Stimulated activated CD8-positive, alpha-beta memory T cell treated with anti-CD3 and anti-CD28 coated beads, Interleukin-15, amount 100 ng/mL, for 4 hours (primary cell): ENCODE measurements at places on chromosomes 2 and 18.

GRCh38 chr2:96116424-96116878, at the start of gene ADRA2B:
Gene ADRA2B, minus strand, starts transcription at chr2:96116571. Its CDS starts 422 bp downstream, at chr2:96116149.
- DNase-seq, result peak; percentile 60

- DNase-seq, result no peak
Observed at GRCh38 chr2:44957656-44958327, 16.3 kb downstream of the SIX3 start.

DNA sequence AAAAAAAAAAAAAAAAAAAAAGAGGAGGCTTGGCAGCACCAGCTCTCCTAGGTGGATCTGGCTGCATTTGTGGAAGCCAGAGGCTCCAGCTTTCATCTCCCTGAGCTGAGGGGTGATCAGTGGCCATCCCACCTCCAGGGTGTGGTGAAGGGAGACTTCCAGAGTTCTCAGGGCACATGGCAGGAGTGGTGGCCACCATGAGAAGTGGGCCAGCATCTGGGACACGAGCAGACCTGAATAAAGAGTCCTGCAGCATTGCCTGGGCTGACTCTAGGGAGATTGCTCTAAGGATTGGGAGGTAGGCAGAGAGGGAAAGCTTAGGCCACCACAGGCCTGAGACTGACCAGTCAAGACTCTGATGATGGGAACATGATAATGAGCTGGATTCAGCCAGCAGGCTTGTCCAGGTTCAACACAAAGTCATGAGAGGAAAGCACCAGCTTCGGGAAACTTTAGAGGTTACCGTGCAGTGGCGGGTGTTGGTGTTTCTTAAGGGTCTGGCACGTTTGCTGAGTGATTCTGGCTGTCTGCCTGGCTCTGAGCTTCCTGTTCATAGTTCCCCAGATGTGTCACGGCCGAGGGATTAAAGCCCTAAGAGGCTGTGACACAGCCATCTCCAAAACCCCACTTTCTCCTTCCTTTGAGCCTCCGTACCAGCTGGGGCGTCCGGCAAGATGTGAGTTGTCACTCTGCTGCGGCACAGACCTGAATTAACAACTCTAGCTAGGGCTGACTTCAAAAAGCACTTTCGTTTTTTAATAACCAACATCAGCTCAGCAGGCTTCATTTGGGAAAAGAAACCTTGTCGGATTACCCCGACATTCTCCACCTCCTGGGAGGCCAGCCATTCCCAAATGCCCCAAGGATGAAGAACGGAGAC, 38.3 kb upstream of the IL1R1 start:
- peak; percentile 48 for DNase-seq

DNA sequence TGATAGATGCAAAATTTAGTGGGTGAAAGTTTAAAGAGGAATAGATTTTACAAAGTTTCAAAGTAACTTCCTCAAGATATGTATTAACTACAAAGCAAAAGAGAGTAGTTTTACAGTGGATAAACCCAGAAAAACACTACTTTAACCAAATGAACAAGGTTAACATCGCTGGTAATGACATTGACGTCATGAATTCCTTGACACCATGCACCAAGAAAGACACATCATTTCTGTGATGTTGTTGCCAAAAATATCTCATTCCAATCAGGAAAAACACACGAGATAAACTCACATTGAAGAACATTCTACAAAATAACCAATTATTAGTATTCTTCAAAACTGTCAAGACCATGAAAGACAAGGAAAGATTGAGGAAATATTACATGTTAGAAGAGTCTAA, 605.6 kb upstream of the SETBP1 start:
- no peak for DNase-seq

GRCh38 chr2:16773080-16773713, 107.6 kb upstream of the CYRIA start:
- DNase-seq, result no peak

DNA sequence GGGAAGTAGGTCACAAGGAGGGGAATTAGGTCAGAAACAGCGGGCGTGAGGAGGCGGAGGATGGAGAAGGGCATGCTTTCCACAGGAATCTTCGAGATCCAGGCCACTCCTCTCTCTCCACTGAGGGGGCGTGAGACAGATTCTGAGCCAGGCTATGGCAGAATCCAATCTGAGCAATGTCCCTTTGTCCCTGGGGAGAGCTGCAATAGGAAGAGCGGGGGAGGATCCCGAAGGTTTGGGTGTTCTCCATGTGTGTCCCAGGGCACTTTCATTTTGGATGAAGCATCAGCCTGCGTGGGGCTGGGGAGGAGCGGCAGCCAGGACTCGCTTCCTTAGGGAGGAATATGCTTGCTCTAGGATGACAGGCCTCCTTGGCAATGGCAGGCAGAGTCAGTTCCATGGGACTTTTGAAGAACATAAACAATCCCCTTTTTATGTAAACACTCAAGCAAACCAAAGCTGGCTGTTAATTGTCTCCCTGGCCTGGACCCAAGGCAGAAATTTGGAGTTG, 84.0 kb downstream of the LIPG start:
- DNase-seq, result no peak

DNA sequence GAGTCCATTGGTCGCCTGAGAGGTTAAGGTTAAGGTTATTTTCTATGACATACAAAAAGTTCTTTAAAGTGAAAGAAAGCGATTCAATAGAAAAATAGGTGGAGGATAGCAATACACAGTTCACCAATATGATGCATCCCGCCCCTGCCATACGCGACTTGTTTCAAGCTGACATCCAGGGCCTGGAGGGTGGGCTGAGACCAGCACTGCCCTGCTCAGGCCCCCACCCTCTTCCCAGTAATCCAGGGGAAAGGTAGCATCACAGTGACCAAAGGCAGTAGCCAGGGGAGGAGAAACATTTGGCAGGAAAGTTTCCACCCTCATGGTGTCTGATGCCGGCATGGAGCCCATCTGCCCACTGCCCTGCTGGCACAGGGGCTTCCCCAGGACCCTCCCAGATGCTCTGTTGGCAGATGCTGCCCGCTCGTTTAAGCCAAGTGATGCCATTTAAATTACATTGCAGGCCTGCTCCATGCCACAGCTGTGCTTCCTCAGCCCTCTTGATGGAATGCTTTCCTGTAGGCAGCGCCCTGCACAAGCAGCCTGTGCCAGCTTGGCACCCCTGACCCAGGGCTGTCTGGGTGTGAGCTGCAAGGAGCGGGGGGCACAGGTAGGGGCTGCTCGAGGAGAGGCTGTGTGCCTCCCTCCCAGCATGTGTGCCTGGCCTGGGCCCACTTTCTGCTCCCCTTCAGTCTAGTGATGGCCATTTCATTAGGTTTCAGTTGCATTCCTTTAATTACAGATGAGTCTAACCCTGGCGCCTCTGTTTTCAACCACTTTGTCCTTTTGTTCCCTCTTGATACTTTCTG, 10.7 kb upstream of the ANO7 start:
- DNase-seq, result no peak

GRCh38 chr2:181684454-181685149, 4.3 kb upstream of the NEUROD1 start:
- DNase-seq, result no peak

DNA sequence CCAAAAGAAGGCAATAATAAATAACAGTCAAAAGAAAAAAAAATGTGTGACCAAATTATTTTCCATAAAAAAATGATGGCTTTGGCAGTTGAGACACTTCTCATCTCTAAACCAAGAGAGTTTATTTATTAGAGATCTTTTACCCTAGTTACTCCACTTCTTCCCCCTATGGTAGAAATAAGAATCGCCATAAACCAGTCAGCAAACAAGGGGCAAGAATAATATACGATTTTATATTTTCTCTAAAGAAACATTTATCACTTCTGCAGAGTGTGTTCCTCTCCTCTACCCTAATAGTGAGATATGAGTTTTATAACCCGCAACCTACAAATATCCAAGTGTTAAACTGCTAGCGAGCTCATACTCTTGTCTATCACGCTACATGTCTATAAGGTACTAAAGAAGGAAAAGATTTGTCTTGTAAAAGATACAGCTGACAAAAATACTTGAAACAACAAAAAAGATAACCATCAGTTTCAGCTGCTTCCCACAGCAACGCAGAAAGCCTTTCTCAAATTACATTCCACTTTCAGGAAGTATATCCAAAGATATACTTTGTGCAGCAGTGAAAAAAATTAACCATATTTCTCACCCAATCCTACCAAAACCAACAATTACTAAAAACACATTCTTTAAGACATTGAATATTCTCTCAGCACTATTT, 2.3 kb downstream of the RNF103 start:
- DNase-seq, result no peak

DNA sequence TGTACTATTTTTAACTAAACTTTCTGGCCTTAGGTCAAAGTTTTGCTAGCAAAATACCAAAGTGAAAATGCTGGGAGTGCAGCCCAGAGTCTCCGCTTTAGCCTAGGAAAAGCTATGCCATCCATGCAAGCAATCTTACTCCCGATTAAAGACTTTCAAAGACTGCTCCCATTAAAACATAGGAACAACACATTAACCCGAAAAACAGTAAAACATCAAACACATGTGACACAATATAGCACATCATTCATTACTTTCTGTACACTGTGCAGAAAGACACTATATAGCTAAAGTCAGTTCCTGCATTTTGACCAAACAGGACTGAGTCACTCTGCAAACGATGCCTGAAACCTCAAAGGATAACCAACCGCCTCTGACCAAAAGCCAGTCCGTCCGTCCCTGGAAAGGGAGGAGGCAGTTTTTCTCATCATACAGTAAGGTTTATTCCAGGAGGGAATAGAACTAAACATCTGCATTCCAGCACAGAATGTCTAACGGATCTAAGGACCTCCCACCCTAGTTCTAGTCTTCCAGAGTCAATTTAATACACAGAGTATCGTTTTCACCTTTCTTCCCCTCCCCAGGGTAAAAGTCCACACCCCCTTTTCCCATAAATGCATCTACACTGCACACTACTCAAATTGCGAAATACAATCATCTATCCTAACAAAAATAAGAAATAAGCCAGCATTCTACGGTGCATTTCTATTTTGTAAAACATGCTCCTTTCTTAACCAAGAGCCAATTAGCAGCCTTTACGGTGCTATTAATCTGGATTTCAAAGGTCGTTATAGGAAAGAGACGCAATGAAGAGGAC, 1.7 kb downstream of the ROCK2 start:
- no peak for DNase-seq

DNA sequence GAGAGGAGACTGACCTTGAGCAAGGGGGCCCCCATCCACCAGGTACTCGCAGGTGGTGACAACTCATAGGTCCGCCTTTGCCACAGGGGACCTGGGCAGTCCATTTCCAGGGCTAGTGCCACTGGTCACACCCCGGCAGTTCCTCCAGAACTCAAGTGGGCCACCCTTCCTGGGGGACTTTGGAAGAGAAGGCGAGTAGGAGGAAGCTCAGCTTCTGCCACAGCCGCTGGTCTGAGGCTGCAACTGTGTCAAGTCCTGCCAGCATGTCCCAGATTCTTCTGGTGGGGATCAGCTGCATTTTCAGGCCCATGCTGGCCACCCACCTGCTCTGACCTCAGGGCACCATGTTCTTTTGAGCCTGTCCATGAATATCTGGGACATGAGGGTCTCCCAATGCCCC, 423.9 kb upstream of the MYT1L start:
- DNase-seq, result no peak

GRCh38 chr2:195498839-195499490, 158.1 kb upstream of the SLC39A10 start:
- no peak for DNase-seq

- no peak for DNase-seq
Observed at GRCh38 chr18:23200756-23201155, 65.5 kb downstream of the CABLES1 start.

- DNase-seq, result no peak
Observed at GRCh38 chr2:161306919-161307318, 1.3 kb upstream of the PSMD14 start.

GRCh38 chr2:240196716-240197461, 56.4 kb upstream of the OTOS start:
- no peak for DNase-seq

GRCh38 chr2:99816908-99817307, 325.5 kb downstream of the AFF3 start:
- DNase-seq, result no peak

- no peak for DNase-seq
Observed at GRCh38 chr18:9612977-9613376, 1.4 kb downstream of the PPP4R1 start.

- DNase-seq, result no peak
Observed at GRCh38 chr2:216206041-216206703, 97.0 kb downstream of the XRCC5 start.

- no peak for DNase-seq
Observed at GRCh38 chr2:96262306-96262705, 3.5 kb downstream of the TMEM127 start.

- no peak for DNase-seq
Observed at GRCh38 chr2:236731767-236732580, 162.3 kb downstream of the ACKR3 start.

GRCh38 chr2:238884812-238885408, 37.0 kb downstream of the TWIST2 start:
- no peak for DNase-seq

DNA sequence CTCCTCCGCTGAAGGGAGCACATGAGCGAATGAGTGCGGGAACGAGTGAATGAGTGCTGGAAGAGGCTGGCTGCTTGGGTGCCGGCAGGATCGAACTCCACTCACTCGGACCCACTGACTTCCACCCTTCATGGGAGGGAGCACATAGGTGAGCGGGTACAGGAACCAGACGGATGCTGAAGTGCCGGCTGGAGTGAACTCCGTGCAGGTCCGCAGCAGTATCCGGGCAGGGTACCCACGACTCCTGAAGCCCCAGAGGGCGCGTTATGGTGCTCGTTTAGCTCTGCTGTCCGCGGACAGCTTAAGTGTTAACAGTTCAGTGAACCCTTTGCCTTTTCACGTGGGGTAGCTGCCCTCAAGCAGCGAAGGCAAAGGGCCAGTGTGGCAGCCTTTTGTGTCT, 23.2 kb downstream of the RPRM start:
- DNase-seq, result no peak

DNA sequence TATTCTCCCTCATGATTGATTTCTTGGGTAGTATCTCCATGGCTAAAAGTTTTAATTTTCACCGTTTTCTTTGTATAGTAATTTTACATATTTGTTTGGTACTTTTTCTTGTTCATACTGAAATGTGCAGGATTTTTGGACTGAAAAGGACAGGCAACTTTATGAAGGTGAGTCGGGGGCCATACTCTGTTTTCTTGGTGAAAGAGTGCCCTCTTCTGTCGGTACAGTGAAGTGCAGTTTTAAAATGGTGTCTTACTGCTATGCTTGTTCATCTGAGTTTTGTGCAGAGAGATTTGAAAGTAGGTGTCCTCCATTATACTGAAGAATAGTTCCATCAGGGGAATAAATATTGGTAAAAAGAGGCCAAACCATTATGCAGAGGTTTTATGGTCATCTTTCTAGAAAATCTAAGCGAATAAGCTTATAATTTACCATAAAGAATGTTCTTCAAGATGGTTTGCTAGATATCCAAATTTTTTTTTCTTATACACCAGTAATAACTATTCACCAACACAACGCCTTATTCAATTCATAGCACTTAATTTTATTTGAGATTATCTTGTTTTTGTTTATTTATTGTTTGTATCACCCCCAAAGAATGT, 8.7 kb upstream of the SERPINB13 start:
- no peak for DNase-seq

DNA sequence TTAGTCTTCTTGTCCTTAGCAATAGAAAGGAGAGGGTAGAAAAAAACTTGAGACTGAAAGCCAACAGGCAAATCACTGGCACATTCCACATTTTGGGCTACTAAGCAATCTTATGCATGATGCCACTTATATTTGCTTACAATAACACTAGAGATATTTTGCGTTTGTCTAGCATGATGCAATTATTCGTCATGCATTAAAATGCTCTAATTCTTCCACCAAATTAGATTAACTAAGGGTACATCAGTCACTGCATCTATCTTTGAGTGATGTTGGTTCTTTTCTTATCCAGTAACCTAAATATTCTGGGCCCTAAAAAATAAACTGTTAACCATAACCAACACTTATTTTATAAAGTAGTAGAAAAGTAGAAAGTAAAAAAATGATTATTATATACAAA, 1311.7 kb upstream of the CDH2 start:
- DNase-seq, result no peak

GRCh38 chr2:230840301-230840700, 24.4 kb upstream of the ITM2C start:
- no peak for DNase-seq
